ENCODE measurements at places on chromosomes 2 and 18.

DNA sequence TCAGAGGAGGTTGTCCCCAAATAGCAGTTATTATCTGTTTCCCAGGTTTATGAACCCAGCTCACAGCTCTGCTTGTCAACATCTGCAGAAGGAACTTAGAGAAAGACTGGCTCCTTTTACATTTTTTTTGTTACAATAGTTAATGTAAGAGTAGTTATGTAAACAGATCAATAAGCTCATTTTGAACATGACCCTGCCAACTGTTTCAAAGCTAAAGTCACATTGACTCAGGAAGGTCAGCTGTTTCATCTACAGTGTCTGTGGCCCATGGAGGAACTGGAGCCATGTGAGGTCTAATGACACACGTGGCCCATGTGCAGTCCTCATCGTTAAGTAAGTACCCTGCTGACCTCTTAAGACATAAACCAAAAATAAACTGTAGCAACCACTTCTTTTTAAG is 97.1 kb downstream of the SH3RF3 start:
- H3K4me3 ChIP-seq: no peak overlapping the region
- H3K27me3 ChIP-seq: no peaks in the 10 kb centered on the region
- H3K4me1 ChIP-seq: no peaks in the 10 kb centered on the region

DNA sequence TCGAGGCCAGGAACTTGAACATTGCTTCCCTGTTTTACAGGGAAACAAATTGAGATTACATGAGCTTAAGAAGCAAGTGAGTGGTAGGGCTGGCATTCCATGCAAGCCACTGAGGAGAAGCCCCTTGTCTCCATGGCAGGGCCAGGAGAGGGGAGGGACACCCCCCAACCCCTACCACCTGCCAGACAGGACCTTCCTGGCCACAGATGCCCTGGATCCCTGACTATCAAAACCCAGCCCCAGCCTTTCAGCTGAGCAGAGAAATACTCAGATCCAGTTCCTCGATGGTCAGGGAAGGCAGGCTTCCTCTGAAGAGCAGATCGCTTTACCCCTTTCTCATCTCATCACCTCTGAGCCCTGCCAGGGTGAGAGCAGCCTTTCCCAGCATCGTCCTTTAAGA is 53.8 kb upstream of the ALPP start:
- no peak overlapping the region for H3K27ac ChIP-seq
- H3K4me1 ChIP-seq: peaks cover 42% of the 10 kb centered on the region
- H3K4me3 ChIP-seq: no peak overlapping the region
- no peak for DNase-seq

- H3K27me3 ChIP-seq: no peaks in the 10 kb centered on the region
- H3K4me1 ChIP-seq: no peaks in the 10 kb centered on the region
- no peak for DNase-seq
- H3K27ac ChIP-seq: no peak overlapping the region
- H3K4me3 ChIP-seq: no peak overlapping the region
Observed at GRCh38 chr2:235091983-235092382, 140.2 kb downstream of the SH3BP4 start.

- no peak overlapping the region for H3K4me3 ChIP-seq
- no peak for DNase-seq
- no peak overlapping the region for H3K27ac ChIP-seq
- no peaks in the 10 kb centered on the region for H3K4me1 ChIP-seq
- no peaks in the 10 kb centered on the region for H3K27me3 ChIP-seq
Observed at GRCh38 chr18:36735130-36735529, 93.7 kb downstream of the TPGS2 start.

- no peaks in the 10 kb centered on the region for H3K4me1 ChIP-seq
- no peak for DNase-seq
- no peak overlapping the region for H3K27ac ChIP-seq
- H3K36me3 ChIP-seq: no peaks in the 10 kb centered on the region
- H3K27me3 ChIP-seq: peaks cover 9% of the 10 kb centered on the region
- no peak overlapping the region for H3K4me3 ChIP-seq
Observed at GRCh38 chr18:9466846-9467245, 8.5 kb upstream of the RALBP1 start.

DNA sequence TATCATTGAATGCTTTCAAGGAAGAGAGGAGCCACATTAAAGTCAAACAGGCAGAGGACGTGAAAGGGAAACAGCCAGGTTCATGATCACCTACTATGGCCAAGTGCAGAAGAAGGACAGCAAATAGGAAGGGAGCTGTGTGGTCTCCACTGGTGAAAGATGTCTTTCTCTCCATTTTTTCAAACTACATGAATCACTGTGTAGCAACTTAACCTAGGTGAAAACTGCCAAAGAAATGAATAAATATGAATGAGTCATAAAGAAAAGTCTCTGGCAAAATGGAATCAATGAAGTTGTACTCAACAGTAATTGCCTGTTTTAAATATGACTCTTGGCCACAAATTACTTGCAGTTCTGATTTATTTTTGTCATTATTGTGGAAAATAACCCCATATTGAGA is 452.6 kb upstream of the PKDCC start:
- H3K36me3 ChIP-seq: no peaks in the 10 kb centered on the region
- no peaks in the 10 kb centered on the region for H3K27me3 ChIP-seq
- H3K4me1 ChIP-seq: no peaks in the 10 kb centered on the region
- DNase-seq: no peak
- H3K4me3 ChIP-seq: no peak overlapping the region
- H3K27ac ChIP-seq: no peak overlapping the region

DNA sequence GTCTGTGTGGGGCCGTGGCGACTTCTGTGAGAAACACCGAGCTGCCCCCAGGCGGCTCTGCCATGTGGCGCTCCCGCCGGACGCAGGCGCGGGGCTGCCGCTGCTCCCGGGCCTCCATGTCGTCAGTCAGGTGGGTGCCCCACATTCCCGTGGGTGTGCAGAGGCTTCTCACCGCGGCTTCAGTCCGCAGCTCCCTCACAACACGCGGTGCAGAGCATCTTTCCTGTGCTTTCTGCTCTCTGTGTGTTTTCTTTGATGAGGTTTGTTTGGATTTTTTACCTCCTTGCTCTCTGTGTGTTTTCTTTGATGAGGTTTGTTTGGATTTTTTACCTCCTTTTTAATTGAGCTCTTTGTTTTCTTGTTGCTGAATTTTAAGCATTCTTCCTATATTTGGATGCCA is 13.0 kb downstream of the AQP12A start:
- H3K36me3 ChIP-seq: no peaks in the 10 kb centered on the region
- peaks cover 8% of the 10 kb centered on the region for H3K27me3 ChIP-seq
- no peak for DNase-seq
- H3K27ac ChIP-seq: no peak overlapping the region
- peaks cover 3% of the 10 kb centered on the region for H3K4me1 ChIP-seq
- H3K4me3 ChIP-seq: no peak overlapping the region

DNA sequence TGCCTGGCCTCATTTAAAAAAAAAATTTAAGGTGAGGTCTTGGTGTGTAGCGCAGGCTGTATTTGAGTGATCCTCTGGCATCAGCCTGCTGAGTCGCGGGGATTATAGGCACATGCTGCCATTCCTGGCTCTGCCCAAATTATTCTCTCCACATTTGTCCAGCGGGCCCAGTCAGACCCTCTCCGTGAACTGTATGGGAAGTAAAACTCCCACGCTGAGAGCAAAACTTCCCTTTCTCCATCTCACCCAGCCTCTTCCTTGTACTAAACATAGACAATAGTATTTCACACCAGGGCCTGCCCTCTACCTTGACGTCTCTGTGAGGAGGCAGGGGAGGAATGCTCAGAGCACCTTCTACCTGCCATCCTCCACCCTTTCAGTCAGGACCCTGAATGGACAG is 37.0 kb downstream of the EIF4E2 start:
- no peaks in the 10 kb centered on the region for H3K27me3 ChIP-seq
- H3K27ac ChIP-seq: no peak overlapping the region
- H3K4me1 ChIP-seq: no peaks in the 10 kb centered on the region
- H3K36me3 ChIP-seq: peaks cover 19% of the 10 kb centered on the region

GRCh38 chr2:26916128-26916692 is 54.2 kb upstream of the MAPRE3 start:
- H3K36me3 ChIP-seq: no peaks in the 10 kb centered on the region
- peaks cover 5% of the 10 kb centered on the region for H3K27me3 ChIP-seq
- H3K4me3 ChIP-seq: no peak overlapping the region
- no peak overlapping the region for H3K27ac ChIP-seq

- H3K27me3 ChIP-seq: peaks cover 2% of the 10 kb centered on the region
- H3K27ac ChIP-seq: no peak overlapping the region
- no peaks in the 10 kb centered on the region for H3K36me3 ChIP-seq
- no peak for DNase-seq
- H3K4me1 ChIP-seq: no peaks in the 10 kb centered on the region
Observed at GRCh38 chr2:179511105-179511789, 246.6 kb upstream of the SESTD1 start.

DNA sequence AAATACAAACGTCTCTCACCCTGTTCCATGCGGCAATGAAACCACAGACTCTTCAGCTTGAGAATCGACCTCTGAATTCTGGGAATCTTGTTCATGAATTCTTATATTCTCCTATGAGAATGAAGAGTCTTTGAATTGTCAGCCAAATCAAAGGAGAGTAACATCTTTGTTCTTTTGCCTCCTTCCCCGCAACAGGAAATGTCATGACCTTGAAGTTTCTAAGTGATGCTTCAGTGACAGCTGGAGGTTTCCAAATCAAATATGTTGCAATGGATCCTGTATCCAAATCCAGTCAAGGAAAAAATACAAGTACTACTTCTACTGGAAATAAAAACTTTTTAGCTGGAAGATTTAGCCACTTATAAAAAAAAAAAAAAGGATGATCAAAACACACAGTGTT is 21.8 kb downstream of the TNFAIP6 start:
- H3K27ac ChIP-seq: no peak overlapping the region
- H3K4me3 ChIP-seq: no peak overlapping the region
- DNase-seq: peak; percentile 13
- no peaks in the 10 kb centered on the region for H3K4me1 ChIP-seq

- H3K36me3 ChIP-seq: no peaks in the 10 kb centered on the region
- peak overlapping the region; percentile 79 for H3K4me3 ChIP-seq
- H3K27me3 ChIP-seq: no peaks in the 10 kb centered on the region
- DNase-seq: no peak
Observed at GRCh38 chr2:74835831-74836674, 2.1 kb downstream of the HK2 start.

DNA sequence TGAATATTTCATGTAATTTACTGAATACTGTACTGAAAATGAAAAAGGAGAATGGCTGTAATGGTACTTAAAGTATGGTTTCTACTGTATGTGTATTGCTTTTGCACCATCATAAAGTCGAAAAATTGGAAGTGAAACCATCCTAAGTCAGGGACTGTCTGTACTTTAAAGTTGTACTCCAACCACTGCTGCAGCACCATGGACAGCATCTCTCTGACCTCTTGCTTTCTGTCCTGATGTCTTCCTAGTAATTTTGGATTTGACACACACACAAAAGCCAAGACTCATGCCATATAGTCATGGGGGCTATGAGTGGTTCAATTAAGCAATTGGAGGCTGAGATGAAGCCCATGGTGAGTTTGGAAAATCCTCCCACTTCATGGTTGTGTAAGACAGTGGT is 256.3 kb upstream of the PKDCC start:
- DNase-seq: peak; percentile 11
- no peak overlapping the region for H3K27ac ChIP-seq
- H3K4me3 ChIP-seq: no peak overlapping the region
- H3K27me3 ChIP-seq: no peaks in the 10 kb centered on the region
- no peaks in the 10 kb centered on the region for H3K4me1 ChIP-seq

DNA sequence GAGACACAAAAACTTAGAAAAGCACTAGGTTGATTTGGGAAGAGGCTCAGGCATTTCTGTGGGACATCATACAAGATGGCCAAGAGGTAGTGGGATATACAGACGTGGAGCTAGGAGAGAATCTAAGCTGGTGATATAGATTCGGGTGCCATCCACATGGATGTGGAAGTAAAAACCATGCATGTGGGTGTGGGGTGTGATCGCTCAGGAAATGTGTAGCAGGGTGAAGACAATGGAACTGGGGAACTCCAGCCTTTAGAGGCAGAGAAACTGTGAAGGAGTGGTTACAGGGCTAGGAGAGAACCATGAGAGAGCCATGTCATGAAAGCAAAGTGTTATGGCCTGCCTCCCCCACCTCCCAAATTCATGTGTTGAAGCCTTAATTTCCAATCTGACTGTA is 43.0 kb upstream of the CTLA4 start:
- peaks cover 6% of the 10 kb centered on the region for H3K4me1 ChIP-seq
- H3K27me3 ChIP-seq: no peaks in the 10 kb centered on the region
- no peak overlapping the region for H3K4me3 ChIP-seq
- no peak for DNase-seq

DNA sequence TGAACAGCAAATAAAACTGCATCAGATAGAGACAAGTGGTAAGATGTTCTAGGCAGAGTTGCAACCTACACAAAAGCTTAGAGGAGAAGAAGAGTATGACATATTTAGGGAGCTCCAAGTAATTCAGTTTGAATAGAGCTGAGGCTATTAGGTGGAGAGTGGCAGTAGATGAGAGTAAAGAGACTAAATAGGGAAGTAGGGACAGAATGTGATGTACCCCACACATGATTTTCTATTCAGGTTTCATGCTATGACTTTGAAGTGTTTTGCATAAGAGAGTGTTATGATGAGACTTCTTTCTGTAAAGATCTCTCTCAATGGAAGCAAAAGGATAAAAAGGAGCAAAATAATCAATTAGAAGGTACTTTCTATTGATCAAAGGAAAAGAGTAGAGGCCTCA is 206.8 kb upstream of the ERBB4 start:
- no peak for DNase-seq
- no peaks in the 10 kb centered on the region for H3K27me3 ChIP-seq
- H3K27ac ChIP-seq: no peak overlapping the region
- H3K4me1 ChIP-seq: no peaks in the 10 kb centered on the region
- H3K36me3 ChIP-seq: no peaks in the 10 kb centered on the region
- no peak overlapping the region for H3K4me3 ChIP-seq

GRCh38 chr18:905948-906415 is 1.3 kb downstream of the ADCYAP1 start:
- DNase-seq: no peak
- peaks cover 24% of the 10 kb centered on the region for H3K4me1 ChIP-seq

DNA sequence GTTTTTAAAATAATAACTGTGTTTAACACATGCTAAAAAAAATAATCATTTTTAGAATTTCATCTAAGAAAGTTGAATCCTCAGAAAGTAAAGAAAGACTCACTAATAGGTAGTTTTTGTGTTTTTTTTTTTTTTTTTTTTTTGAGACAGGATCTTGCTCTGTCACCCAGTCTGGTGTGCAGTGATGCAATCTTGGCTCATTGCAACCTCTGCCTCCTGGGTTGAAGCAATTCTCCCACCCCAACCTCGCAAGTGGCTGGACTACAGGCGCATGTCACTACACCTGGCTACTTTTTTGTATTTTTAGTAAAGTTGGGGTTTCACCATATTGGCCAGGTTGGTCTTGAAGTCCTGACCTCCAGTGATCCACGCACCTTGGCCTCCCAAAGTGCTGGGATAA is 7.1 kb downstream of the CKAP2L start:
- peaks cover 27% of the 10 kb centered on the region for H3K4me1 ChIP-seq
- H3K27ac ChIP-seq: no peak overlapping the region
- DNase-seq: no peak
- no peak overlapping the region for H3K4me3 ChIP-seq
- H3K27me3 ChIP-seq: no peaks in the 10 kb centered on the region
- no peaks in the 10 kb centered on the region for H3K36me3 ChIP-seq

GRCh38 chr18:11268741-11269233 is 119.4 kb upstream of the PIEZO2 start:
- no peak overlapping the region for H3K27ac ChIP-seq
- H3K4me3 ChIP-seq: no peak overlapping the region
- DNase-seq: no peak

Measured in CD4-positive, CD25-positive, alpha-beta regulatory T cell (primary cell).